ENCODE measurements at places on chromosomes 6 and 20.

DNA sequence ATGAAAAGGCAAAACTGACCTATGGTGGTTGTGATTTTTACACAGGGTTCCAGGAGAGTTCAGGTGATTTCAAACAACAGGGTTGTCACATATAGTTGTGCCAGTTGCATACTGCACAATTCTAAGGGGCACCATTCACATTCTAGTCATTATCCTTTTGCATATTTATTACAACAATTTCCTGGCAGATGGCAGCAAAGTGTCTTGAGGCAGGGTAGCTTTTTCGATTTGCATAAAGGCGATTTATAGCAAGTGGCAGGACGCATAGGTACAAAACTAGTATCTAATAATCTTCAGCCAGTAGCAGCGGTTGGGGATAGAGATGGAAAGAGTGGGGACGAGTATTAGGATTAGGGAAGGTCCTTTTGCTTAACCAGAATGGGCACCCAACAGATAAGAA, 46.5 kb upstream of the TRAF3IP2 start:
- DNase-seq: no peak

DNA sequence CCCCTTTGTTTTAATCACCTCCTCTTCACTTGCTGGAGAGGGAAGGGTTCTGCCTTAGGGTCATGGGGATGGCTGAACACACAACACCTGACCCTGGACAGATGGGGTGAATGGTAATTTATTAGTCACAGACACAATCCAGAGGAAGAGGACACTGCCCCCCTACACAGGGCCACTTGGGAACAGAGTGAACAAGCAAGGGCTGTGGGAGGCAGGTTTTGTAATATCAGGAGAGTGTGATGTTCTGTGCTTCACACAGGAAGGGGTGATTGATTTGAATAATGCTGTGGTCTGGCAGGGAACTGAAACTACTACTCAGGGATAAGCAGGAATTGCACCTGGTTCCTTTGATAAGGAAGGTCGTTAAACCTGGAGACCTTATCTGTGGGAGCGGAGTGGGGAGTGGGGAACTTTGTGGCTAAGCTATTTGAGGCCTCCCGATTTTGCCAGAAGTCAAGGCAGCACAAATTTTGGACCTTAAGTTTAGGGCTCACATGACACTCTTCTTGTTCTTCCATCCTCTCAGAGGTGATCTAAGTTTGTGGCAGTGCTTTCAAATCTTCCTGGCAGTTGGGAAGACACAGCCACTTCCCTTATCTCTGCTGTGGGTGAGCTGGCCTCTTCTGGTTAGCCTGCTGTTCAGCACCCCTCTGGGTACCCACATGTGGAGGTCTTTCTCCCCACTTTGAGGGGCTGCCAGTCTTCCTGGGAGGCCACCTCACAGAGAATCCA, 77.8 kb downstream of the CD164 start:
- DNase-seq: no peak

DNA sequence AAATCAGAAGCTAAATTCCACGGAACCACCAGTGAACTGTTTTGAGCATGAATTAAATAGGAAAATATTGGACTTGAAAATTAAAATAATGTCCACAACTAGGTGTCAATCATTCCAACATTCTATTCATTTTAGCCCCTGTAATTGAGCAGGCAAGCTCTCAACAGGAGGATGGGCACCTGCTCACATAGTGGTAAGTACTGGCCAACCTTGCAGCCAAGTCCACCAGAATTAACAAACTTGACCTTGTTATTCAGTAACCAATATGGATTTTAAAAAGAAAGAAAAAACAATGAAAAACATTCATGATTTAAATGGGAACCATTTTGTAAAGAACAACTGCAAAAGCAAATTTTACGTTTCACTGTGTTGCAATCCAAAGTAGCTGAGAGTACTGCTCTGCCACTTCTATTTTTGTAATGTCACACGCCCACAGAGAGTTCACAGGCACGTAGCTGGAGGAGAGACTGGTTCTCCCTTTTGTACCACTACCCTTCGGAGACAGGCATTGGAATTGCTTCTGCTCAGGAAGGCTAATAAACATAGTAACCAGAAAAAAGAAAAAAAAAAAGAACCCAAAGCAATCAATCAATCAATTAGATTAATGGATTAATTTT, 75.2 kb upstream of the F13A1 start:
- DNase-seq: no peak

- no peak for DNase-seq
Observed at GRCh38 chr20:8803065-8803464, 265.8 kb upstream of the PLCB4 start.

- no peak for DNase-seq
Observed at GRCh38 chr6:70846207-70846835, 110.5 kb downstream of the B3GAT2 start.

DNA sequence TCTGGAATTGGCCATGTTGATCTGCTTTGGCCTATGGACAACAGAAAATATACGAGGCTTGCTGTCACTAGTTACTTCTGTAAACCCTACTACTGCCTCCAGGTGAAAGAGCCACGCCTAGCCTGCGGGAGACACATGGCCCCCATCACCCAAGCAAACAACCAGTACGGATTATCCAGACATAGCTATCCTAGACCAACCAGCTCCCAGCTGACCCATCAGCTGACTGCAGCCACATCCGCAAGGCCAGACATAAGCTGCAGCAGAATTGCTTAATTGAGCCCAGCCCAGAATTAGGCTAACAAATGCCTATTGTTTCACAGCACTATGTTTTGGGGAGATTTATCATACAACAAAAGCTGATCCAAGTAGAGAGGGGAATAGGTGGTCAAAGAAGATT, 13.5 kb downstream of the REV3L start:
- DNase-seq: no peak

DNA sequence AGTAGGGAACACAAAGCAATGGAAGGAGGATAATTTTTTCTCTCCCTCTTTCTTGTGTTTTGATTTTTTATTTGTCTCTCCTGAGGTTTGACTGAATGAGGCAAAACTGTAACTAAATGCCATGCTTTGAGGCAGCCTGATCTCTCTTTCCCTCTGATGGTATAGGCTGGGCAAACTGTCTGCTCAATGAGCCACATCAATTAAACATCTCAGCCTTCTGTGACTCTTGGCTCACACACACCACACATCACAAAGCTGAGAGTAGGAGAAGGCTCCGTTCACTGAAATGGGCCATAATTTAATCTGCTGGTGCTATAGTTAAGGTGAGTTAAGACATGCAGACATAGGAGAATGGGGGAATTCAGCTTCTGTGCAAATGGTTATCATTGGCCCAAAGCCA, 28.1 kb upstream of the SCGN start:
- no peak for DNase-seq

- DNase-seq: no peak
Observed at GRCh38 chr20:61480158-61480825, 228.2 kb downstream of the CDH4 start.

- no peak for DNase-seq
Observed at GRCh38 chr6:36330366-36330765, 6.3 kb downstream of the BNIP5 start.

- no peak for DNase-seq
Observed at GRCh38 chr6:18302561-18303439, 38.5 kb upstream of the DEK start.

- no peak for DNase-seq
Observed at GRCh38 chr20:35607003-35607735, 8.5 kb upstream of the SPAG4 start.

DNA sequence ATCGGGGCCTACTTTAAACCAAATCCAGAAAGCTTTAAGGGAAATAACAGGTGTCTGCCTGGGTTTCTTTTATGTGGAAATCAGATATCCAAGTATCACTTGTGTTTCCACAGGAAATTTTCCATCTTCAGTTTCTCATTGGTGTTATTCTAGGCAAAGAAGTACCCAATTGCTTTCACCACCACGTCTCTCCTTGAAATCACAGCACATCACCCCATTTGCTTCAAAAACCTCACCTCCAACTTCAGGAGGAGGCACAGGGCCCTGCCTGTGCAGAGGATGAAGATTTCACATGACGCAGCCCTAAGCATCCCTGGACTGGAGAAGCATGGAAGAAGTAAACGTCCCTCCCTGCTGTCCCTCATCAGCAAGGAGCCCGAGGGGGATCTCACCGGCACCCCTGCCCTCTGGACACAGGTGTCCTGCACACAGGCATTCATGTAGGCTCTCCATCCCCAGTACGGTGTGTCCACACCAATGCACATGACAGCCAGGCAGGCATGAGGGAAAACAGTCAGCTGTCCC, 182.3 kb downstream of the TBXT start:
- no peak for DNase-seq

GRCh38 chr20:22429175-22430153, 154.9 kb downstream of the FOXA2 start:
- no peak for DNase-seq

- DNase-seq: no peak
Observed at GRCh38 chr6:54043360-54043759, 67.9 kb upstream of the MLIP start.

- DNase-seq: no peak
Observed at GRCh38 chr20:48783533-48784272, 44.1 kb downstream of the PREX1 start.

- peak; percentile 23 for DNase-seq
Observed at GRCh38 chr6:34414999-34415858, 10.6 kb downstream of the RPS10 start.

GRCh38 chr20:21490105-21490504, 23.8 kb downstream of the NKX2-2 start:
- no peak for DNase-seq

DNA sequence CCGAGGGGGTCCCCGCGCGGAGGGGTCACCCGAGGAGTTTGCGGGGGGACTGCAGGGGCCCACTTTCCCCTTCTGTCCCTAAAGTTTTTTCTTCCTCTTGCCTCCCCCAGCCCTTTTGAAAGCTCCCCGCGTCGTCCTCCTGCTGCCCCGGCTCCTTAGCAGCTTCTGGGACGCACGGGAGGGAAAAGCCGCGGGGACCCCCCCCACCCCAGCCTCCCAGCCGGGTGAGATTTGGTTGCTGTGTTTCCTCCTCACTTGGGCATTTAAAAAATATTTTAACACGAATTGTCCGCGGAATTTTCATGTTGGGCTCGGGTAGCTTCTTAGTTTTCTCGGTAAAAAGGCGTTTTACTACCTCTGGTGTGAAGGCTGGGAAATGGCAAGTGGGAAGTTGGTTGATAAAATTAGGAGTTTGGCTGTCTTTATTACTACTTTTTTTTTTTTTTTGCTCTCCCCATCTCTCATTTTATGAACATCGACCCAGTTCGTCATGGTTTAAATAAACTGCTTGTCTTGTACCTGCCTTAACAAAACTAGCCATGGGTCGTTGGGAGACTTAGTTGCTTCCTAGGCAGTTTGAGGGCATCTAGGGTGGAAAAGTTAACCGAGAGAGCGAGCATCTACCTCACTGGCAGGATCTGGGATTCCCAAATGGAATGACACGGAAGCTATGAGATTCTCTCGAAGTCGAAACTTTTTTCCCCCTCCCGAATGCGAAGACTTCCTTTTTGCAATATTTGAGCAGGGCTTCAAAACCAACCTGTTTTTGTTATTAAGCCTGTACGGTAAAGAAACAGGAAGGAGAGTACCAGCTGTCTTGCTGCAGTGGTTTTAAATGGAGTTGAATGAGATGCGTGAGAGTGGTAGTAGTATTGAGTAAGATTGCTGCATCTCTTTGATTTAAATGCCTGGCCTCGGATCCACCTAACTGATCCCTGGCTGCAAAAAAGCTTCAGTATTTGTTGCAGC, 868 bp downstream of the NCOA3 start:
- DNase-seq: no peak

DNA sequence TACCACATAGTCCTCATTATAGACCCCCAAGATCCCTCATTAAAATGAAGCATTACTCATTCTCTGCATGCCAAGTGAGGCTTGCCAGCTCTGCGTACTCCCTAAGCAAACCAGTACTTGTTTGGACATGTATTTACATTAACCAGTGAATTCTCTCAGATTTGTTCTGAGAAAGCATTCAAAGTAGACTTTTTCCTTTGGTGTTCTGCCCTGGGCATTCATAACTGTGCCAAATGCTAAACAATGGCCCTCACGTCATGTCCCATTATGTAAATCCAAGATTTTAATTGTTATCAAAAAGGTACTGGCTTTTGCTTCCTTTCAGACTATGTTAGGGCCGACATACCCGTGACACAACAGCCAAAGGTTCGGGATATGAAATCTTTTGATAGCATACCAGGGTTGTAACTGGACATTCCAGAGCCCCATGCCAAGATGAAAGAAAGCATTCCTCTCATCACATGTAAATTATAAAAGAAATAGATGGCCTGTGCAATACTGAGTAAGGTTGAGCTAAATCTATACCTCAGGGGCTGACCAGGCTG, 164.2 kb downstream of the ADAT2 start:
- peak; percentile 29 for DNase-seq

DNA sequence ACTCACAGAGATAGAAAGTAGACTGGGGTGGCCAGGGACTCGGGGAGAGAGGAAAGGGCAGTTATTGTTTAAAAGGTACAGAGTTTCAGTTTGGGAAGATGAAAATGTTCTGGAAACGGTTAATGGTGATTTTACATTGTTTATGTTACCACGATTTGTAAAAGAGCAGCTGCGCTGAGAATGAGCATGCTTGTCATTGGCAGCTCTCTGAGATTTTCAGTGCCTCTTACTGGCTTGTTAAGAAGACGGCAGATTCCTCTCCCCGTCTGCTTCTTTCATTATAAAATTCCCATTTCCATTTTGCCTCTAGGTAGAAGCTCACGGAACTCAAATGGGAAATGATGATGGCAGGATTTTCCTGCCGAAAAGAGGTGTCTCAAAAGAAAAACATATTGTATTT, 39.7 kb upstream of the PPP1R3G start:
- DNase-seq: no peak

DNA sequence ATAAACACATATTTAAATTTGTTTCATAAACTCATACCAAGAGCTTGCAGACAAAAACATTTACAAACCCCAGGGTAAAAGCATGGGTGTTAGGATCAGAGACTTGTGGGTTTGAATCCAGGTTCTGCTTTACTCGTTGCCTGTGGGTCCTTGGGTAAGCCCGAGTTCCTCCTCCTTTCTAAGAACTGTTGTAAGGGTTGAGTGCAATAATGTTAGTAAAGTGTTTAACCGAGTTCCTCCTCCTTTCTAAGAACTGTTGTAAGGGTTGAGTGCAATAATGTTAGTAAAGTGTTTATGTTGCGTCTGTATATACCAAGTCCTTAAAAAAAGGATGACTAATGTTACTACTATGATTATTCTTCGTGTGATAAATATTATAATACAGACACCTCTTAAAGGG, 18.7 kb downstream of the CCDC170 start:
- no peak for DNase-seq

DNA sequence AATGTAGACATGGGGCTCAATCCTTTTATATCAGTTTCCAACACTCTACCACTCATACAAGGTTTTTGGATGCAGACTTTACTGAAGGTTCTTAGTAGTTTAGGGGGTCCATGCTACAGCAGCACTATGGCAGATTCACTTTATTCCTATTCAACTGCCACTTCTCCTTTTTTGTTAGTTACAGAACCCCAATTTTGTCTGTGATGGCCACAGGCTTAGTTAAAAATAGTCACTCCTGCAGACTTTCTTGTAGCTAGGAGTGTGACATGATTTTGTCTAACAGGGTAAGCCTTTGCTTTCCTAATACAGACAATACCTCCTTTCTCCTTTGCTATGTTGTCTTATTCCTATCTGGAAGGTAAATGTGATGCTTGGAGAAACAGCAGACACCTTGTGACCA, 90.0 kb upstream of the SLC24A3 start:
- DNase-seq: no peak

GRCh38 chr6:167098825-167099225, 24.1 kb upstream of the CCR6 start:
- DNase-seq: no peak

GRCh38 chr6:161117308-161117707, 125.7 kb downstream of the MAP3K4 start:
- DNase-seq: no peak

- DNase-seq: no peak
Observed at GRCh38 chr20:11204926-11205768, 531.3 kb upstream of the JAG1 start.
